Vagina (tissue), 2 donors: ENCODE measurements at places on chromosomes 6 and 20.

DNA sequence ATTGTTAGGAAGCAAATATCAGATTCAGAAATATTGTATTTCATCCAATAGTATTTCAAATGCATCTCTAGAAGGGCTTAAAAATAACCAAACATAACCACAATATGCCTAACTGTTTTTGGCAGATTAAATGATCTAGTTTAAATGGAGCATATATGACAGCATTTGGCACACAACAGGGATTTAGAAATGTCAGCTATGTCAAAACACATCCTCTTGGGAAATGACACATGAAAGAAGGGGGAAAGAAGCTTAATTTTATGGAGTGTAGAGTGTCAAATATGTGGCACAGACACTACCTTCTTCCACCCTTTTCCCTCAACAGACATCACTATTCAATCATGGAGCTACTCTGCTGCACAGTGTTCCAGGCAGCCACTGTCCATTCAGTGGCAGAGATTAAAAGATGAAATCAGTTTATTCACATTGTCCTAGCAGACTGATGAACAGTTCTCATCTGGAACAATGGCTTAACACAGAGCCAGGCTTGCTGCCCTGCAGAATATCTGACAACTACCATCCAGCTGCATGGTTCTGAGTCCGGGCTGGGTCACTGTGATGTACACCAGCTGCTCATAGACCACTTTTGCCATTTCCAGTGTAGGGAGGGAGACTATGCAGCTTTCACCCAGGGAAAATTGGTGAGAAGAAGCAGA, 349.8 kb downstream of the DHX35 start:
- no peaks in the 10 kb centered on the region for H3K27me3 ChIP-seq
- no peaks in the 10 kb centered on the region for H3K4me1 ChIP-seq
- DNase-seq, result no peak

DNA sequence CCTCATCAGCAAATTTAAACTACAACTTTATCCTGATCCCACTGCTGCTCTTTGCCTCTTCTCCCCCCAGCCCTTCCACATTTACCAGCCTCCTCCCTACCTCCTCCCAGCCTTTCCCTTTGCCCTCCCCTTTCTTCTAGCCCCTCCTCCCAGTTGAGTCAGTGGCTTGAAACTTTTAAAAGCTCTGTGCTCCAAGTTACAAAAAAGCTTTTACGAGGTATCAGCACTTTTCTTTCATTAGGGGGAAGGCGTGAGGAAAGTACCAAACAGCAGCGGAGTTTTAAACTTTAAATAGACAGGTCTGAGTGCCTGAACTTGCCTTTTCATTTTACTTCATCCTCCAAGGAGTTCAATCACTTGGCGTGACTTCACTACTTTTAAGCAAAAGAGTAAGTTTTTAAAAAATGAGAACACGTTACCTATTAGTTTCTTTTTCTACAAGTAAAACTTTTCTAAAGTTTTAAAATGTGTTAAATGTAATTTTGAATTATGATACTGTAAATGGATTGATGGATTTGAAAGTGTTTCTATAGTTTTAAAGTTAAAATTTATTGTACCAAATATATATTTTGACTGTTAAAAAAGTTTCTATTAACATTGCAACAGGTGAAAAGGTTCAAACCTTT, at the start of gene GJA1:
GJA1 (plus strand) TSS at position 203 of the 626 bp plus-strand sequence. CDS start 11,202 bp downstream, outside the sequence.
- peak within 1 kb of the TSS; percentile 96 for H3K27ac ChIP-seq
- H3K27me3 ChIP-seq, result no peaks in the 10 kb centered on the region
- H3K4me3 ChIP-seq, result peak within 1 kb of the TSS; percentile 77

GRCh38 chr20:346640-347316, at the start of gene NRSN2:
TSS of gene NRSN2 (plus strand) at chr20:347111. CDS start at chr20:349644, 2,533 bp downstream.
- H3K4me3 ChIP-seq, result peak within 1 kb of the TSS; percentile 65
- DNase-seq, result no peak
- peak within 1 kb of the TSS; percentile 92 for H3K27ac ChIP-seq
- H3K27me3 ChIP-seq, result no peaks in the 10 kb centered on the region

DNA sequence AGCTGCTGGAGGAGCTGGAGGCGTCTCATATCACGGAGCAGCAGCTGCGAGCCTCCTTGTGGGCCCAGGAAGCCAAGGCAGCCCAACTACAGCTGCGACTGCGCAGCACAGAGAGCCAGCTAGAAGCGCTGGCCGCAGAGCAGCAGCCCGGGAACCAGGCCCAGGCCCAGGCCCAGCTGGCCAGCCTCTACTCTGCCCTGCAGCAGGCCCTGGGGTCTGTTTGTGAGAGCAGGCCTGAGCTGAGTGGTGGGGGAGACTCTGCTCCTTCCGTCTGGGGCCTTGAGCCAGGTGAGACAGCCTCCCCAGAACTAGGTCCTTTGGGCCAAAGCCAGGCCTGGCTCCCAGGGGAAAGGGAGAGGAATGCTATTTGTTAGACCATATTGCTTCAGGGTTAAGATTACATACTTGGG, 31.7 kb downstream of the C20orf173 start:
- H3K27ac ChIP-seq, result no peak overlapping the region
- DNase-seq, result no peak
- H3K4me1 ChIP-seq, result no peaks in the 10 kb centered on the region

- DNase-seq, result no peak
- no peaks in the 10 kb centered on the region for H3K27me3 ChIP-seq
- H3K4me3 ChIP-seq, result no peak overlapping the region
- H3K27ac ChIP-seq, result no peak overlapping the region
- H3K36me3 ChIP-seq, result no peaks in the 10 kb centered on the region
- peaks cover 12% of the 10 kb centered on the region for H3K4me1 ChIP-seq
These were observed 60.9 kb upstream of the MAP7 start for GRCh38 chr6:136611133-136611532.

DNA sequence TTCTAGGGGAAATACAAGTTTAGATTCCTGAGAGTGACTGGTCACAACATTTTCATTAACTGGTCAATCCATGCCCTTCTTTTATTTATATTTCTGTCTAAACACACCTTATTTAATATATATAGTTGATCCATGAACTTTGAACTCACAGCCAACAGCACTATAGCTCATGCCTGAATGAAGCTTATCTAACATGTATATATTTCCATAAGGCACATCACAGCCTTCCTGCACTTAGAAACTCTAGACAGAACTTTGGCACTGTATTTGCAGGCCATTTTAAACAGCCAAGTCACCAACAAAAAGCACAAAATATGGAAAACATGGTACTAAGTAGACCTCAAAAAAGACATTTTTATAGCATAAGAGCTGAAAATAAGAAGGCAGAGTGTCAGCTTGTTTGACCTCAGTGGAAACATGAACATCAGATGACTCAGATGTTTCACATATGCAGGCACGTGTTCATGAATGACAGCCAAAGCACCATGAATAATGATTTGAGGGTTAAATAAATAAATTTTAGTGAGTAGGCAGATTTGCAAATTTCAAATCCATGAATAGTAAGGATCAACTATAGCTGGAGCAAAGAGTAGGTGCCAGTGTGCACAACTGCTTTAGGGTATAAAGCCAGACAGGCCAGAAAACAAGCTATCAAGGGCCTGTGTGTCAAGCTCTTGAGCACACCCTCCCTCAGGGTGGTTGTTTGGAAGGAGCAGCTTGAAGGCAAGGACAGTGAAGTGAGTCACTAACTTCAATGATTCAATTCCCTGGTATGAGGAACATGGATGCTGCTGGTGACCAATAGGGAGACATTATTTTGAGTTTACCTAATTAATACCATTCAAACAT, 88.9 kb upstream of the NT5E start:
- no peak overlapping the region for H3K4me3 ChIP-seq
- no peaks in the 10 kb centered on the region for H3K27me3 ChIP-seq
- peaks cover 8% of the 10 kb centered on the region for H3K4me1 ChIP-seq

- H3K4me1 ChIP-seq, result peaks cover under 1% of the 10 kb centered on the region
- no peaks in the 10 kb centered on the region for H3K36me3 ChIP-seq
- no peak for DNase-seq
- no peak overlapping the region for H3K27ac ChIP-seq
- H3K4me3 ChIP-seq, result no peak overlapping the region
- no peaks in the 10 kb centered on the region for H3K27me3 ChIP-seq
These were observed 8.1 kb upstream of the HEY2 start for GRCh38 chr6:125741336-125741735.

GRCh38 chr20:40438161-40438830, 250.7 kb downstream of the MAFB start:
- no peak overlapping the region for H3K27ac ChIP-seq
- H3K4me1 ChIP-seq, result no peaks in the 10 kb centered on the region
- H3K4me3 ChIP-seq, result no peak overlapping the region
- H3K27me3 ChIP-seq, result no peaks in the 10 kb centered on the region

- H3K36me3 ChIP-seq, result no peaks in the 10 kb centered on the region
- no peaks in the 10 kb centered on the region for H3K4me1 ChIP-seq
- DNase-seq, result no peak
- H3K27ac ChIP-seq, result no peak overlapping the region
- H3K27me3 ChIP-seq, result no peaks in the 10 kb centered on the region
- no peak overlapping the region for H3K4me3 ChIP-seq
These were observed 88.3 kb upstream of the COL21A1 start for GRCh38 chr6:56335726-56336125.

DNA sequence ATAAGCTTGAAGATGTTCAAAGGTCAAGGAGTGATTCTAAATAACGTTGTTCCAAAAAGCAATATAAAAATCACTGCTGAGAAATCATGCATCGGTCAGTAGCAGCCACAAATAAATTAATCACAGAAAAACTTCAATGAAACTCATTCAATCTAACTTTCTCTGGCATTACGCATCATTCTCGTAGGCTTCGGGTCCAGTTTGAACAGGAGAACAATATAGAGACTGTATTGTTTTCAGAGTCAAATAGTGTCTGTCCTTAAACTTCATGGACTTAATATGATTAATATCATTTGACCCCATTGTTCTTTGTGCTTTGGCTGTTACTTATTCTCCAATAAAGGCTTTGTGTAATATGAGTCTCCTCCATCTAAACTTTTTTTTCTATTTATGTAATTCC, 200.4 kb downstream of the C6orf118 start:
- DNase-seq, result no peak
- H3K36me3 ChIP-seq, result no peaks in the 10 kb centered on the region
- no peaks in the 10 kb centered on the region for H3K4me1 ChIP-seq
- no peaks in the 10 kb centered on the region for H3K27me3 ChIP-seq
- H3K27ac ChIP-seq, result no peak overlapping the region

DNA sequence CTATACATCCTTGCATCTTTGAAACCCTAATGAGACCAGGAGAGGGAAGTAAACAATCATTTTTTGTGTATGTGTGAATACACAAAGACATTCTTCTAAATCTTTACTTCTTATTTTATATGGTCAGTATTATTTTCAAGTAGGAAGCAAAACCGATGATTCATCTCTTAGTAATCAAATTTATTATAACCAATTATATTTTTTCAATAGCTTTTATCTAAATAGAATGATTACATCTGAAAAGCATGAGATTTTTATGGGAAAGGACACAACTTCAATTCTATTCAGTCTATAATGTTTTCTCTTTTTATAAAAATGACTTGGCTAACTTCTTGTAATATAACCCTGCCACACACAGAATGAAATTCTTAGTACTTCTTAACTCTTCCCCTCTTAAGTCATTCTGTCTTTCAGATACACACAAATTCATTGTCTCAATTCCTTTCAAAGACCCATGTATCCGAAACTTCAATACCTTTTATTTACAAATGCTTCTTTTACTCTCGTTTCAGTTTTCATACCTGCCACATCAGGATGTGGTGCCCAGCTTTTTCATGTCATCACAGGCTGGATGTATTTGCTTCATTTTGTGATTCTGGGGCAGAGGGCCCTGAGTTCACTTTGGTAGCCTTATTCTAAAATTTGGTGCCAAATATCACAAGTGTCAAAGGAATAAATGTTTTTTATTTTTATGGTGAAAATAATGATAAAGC, 227.0 kb downstream of the PHF3 start:
- H3K4me3 ChIP-seq, result no peak overlapping the region
- no peak overlapping the region for H3K27ac ChIP-seq
- no peaks in the 10 kb centered on the region for H3K36me3 ChIP-seq
- H3K4me1 ChIP-seq, result no peaks in the 10 kb centered on the region
- H3K27me3 ChIP-seq, result no peaks in the 10 kb centered on the region

DNA sequence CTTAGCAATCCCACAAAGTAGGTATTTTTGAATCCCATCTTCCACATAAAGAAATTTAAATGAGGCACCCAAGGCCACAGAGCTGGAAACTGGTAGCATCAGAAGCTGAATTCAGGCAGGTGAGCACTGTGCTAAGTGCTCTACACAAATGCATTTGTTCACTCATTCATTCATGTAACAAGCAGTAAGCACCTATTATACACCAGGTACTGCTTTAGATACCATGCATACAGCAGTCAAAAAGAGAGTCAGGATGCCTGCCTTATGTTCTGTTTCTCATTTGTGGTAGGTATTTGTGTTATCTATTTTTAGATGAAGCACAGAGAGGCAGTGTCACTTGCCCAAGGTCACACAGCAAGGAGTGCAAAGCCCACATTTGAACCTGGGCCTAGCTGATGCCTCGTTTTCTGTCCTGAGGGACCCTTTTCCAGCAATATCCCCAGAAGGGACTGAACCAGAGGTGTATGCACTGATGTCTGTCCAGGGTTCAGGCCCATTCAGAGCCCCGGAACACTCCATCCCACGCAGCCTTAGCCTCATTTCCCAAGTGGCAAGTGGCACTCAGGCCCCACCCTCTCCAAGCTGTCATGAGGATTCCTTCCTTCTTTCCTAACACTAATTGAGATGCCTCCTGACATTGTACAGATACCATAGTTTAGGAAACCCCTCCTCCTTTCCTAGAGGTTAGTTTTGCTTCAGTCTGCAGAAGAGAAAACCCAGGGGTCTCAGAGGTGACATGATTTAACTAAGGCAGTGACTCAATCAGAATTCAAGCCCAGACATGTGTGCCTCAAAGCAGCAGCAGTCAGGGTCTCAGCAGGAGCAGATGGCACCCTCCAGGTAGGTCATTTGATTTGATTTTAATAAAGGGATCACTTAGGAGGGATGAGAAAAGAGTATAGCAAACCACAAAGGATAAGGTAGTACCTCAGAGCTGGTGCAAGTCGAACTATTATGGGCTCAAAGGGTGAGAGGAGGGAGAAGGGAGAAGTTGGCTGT, 61.2 kb upstream of the SIRPA start:
- H3K27ac ChIP-seq, result no peak overlapping the region
- DNase-seq, result no peak
- no peak overlapping the region for H3K4me3 ChIP-seq
- H3K27me3 ChIP-seq, result no peaks in the 10 kb centered on the region

DNA sequence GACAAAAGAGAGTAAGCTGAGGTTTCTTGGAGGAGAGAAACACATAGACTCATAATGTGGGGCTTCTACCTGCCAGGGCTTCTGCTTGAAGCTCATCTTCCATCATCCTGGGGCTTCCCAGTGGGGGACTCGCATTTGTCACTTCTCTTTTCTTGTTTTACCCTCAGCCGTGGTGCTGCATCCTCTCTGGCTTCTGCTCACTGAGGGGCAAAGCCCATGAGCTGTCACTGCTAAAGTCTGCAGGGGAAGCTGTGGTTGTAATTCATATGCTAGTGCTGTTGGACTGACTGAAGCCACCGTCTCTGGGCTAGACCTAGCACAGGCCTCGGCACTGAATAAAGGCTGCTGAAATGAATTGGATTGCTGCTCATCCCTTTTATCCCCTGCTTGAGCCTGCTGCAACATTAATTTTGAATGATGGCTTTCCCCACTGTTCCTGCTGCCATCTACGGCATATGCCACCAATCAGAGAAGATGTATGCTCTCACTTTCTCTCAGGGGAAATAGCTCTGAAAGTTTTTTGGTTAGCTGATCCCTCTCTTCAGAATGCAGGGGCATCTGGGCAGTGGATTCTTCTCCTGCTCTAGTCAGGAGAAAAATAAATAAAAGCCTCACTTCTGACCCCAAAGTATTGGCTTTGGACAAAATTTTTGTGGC, 568.4 kb upstream of the MAP3K7 start:
- H3K27me3 ChIP-seq, result no peaks in the 10 kb centered on the region
- no peaks in the 10 kb centered on the region for H3K36me3 ChIP-seq
- H3K27ac ChIP-seq, result no peak overlapping the region
- no peak for DNase-seq
- no peak overlapping the region for H3K4me3 ChIP-seq
